ENCODE measurements at places on chromosomes 13 and 19.

GRCh38 chr19:54477650-54478049, 4.6 kb upstream of the CDC42EP5 start:
- no peak for DNase-seq

DNA sequence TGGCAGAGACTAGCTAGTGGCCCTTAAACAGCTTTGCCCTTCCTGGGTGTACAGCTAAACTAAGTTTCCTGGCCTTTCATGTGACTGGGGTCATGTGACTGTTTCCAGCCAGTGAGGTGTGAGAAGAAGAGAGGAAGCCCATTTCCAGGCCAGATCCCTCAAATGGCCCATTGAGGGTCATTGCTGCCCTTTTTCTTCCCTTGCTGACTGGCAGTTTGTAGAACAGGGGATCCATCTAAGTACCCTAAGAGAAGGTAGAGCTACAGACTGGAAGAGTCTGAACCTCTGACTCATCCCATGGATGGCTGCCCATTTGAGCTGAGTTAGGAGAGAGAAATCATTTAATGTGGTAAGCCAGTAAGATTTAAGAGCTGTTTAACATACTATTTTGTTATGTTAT, 2.8 kb downstream of the SWSAP1 start:
- no peak for DNase-seq

- DNase-seq = no peak
Measured at GRCh38 chr13:30968846-30969245, 36.4 kb downstream of the TEX26 start.

- no peak for DNase-seq
Measured at GRCh38 chr19:55071129-55071502, 4.6 kb upstream of the EPS8L1 start.

DNA sequence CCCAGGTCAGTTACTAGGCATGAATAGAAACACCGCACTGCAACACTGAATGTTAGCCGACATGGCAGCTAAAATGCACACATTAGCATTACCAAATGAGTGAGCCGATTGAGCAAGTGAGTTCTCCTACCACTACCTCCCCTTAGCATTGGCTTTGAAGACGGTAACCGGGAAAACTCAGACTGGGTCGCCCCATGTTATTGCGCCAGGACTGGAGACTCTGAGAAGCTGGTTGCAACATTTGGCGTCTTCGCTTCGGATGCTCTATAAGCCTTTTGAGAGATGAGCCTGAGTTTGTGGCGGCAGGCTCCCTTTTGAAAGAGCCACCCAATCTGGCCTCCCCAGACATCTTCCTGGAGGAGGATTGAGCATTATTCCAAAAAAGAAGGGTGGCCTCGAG, 68.5 kb upstream of the POMP start:
- no peak for DNase-seq

Measured in GM19239 (cell line).